ENCODE measurements at places on chromosomes 2 and 18.

- no peak for DNase-seq
These were observed 99.0 kb upstream of the RNF152 start for GRCh38 chr18:61991836-61992235.

GRCh38 chr2:16774091-16774490, 108.5 kb upstream of the CYRIA start:
- DNase-seq, result no peak

GRCh38 chr2:156279446-156280150, 52.9 kb downstream of the NR4A2 start:
- DNase-seq, result no peak

DNA sequence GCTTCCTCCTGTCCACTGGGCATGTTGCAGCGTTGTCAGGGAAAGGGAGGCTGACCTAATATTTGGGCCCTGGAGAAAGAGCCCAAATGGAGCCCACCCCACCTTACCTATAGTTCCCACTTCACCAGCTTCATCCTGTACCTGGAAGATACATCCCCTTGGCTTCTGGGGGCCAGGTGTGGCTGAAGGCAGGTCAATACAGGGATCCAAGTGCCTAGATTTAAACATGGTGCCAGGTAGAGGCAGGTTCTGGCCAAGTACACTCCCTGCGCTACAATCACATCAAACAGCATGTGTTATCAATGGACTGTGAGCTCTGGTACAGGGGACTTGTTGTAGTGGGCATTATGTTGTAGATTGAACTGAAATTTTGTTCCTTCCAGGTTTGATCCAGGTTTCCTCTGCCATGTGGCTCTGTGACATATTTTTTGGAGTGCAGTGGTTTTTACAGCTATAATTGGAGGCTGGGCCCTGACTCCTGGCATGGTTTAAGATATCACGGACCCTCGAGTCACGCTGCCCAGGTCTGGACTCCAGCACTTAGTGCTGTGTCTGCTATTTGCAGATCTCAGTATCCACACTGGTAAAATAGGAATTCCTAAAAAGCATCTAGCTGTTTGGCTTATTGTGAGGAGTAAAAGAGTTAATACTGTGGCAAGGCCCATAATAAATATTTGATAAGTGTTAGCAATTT, 23.8 kb downstream of the MYCN start:
- DNase-seq, result no peak

GRCh38 chr2:25161055-25161781, 7.2 kb downstream of the POMC start:
- DNase-seq, result peak; percentile 58

- no peak for DNase-seq
These were observed 143.9 kb downstream of the NCK2 start for GRCh38 chr2:105888625-105889024.

DNA sequence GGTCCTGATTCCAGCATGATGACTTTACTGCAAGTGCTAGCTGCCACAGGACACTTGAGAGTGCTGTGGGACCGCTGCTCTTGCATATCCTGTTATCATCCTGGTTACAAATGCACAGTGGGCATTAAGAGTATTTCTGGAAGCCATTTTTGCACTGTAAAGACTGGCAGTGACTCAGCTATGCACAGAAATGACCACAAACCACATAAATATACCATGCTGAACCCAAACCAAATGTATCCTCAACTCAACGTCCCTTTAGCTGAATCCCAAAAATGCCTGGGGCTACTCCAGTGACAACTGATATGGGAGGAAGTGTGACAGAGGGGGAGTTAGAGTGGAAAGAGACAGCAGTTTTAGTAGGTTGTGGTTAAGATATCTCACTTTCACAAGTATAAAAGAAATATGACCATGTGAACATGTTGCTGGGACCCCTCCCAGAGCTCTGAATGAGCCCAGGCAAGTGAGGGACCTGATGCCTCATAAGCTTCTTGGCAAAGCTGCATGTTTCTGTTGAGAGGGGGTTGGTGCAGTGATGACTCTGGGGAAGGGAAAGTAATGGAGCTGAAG, 37.3 kb downstream of the RHBDD1 start:
- DNase-seq, result no peak

DNA sequence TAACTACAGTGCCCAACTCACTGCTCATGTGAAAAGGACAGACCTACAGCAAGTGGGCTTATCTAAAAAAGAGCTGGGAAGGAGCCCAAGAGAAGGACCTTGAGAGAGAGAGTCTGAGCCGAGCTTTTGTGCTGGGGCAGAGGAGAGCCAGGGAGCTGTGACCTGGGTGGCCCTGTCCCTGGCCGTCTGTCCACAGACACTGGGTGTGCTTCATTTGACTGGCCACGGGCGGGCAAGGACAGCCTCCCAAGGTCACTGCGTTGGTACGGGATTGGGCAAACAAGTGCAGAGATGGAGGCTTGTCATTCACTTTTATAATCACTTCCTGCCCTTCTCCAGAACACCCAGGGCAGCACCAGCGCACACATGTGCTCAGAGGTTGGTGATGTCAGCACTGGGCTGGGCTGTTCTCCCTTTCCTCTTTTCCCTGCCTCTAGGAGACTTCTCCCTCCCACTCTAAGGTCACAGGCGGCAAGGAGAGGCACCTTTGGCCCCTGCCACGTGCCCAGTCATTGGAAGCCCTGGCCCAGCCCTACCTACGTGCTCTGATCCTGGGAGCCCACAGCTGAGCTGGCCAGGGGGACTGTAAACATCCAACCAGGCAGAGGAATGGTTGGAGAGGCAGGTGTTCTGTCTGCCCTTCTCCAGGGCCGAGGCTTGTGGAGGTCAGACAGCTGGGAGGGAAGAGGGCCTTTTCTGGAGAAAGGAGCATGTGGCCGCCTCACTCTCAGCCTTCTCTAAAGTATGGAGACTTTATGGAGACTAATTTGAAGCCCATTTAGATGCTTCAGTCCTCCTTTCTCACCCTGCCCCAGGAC, 6.4 kb upstream of the PSD4 start:
- no peak for DNase-seq

DNA sequence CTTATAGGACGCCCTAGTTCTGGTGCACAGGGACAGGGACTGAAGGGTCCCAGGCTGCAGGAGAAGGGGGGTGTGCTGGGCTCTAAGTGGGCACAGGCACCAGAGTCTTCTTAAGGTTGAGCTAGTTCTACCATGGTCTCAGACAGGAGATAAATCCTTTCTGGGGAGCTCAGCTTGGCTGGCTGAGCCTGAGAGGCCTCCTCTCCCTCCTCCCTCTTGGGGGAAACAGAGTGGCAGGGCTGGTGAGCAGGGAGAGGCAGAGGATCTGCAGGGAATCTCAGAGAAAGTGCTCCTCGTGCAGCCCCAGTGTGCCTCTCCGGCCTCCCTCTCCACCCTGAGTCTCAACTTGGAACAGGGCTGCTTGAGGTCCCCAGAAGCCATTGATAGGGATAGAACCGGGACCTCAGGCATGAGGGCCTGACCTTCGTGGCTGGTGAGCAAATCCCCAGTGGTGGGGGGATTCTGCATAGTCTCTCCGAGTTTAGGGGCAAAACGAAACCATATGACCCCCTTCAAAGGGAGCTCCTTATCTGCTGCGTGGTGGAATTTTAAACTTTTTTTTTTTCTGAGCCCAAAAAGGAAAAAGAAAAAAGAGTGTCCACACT, 2.0 kb downstream of the GDF7 start:
- no peak for DNase-seq

DNA sequence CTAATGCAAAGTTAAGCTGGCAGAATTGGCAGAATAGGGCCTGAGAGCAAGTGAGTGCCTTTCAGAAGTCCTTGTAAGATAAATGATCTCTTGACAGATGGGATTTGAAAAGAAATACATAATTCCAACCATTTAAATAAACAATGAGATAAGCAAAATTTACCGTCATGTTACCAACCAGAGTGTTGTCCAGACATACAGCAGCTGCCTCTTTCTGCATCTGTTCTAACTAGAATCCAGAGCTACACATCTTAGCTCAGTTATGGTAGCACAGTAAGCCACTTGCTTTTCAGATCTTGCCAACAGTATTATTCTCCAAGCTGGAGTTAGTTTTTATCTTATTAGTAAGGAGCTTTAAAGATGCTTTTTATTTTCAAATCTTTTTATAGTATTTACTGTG, 179.6 kb downstream of the BARD1 start:
- no peak for DNase-seq

DNA sequence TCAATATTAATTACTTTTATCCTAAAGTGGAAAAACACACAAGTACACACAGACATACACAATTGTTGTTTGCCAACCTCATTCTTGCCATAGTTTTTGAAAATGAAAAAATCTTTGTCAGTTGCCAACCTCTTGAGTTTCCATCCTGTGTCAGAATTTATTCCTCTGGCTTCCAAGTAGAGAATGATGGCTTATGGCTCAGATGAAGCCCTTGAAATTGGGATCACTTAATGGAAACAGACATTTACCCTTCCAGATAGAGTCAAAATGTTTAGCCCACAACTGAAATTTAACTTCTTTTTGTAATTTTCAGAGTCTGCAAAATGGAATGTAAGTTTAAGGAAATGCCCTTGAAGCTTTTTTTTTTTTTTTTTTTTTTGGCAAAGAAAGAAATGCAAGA, 321.6 kb upstream of the TNP1 start:
- no peak for DNase-seq

DNA sequence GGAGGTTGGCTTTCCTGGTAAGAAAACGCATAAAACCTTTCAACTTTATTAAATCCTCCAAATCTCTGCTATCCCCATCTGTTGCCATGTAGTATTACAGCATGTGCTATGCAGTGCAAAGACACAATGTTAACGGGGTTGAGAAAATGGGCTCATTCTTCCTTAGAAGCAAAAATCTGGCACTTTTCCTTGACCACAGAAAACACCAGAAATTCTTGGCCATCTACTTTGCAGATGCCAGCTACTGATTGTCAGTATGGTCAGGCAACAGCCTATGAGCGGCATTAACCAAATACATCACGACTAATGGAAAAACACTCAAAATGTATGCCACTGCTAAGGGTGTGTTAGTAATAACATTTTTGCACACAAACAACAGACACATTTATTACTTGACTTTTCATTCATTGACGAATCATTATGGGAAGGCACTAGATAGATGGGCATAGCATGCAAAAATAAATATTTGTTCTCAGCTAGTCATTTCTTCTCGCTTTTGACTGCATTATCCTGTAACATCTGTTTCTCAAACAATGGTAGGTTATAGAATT, 65.2 kb upstream of the CRIM1 start:
- no peak for DNase-seq

- no peak for DNase-seq
These were observed 62.6 kb downstream of the MARCO start for GRCh38 chr2:119004602-119005001.

- DNase-seq, result no peak
These were observed 20.1 kb downstream of the SFT2D3 start for GRCh38 chr2:127721311-127721977.

DNA sequence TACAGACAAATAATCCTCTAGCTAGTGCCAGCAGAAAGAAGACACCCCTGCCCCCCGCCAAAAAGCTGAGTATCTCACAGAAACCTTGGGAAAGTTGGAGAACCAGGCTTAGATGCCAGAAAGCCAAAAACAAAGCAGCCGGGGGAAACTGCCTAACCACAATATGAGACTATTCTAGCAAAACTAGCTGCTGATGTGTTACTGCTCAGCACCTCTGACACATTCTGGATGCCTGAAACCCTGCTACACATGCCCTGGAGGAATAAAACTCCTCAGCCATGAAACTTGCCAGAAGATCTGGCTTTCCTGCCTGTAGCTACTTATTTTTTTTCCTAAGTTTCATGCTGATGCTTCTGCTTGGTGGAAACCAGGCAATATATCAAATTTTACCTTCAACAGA, 122.7 kb upstream of the GCFC2 start:
- no peak for DNase-seq

- no peak for DNase-seq
These were observed 5.5 kb downstream of the CTDSP1 start for GRCh38 chr2:218405086-218405745.

DNA sequence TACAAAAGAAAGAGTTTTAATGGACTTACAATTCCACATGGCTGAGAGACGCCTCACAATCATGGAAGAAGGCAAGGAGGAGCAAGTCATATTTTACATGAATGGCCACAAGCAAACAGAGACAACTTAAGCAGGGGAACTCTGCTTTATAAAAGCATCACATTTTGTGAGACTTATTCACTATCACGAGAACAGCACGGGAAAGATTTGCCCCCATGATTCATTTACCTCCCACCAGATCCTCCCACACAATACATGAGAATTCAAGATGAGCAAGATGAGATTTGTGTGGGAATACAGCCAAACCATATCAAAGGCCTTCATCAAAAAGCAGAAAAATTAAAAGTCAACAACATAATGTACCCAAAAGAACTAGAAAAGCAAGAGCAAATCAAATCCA, 111.0 kb upstream of the RPRM start:
- DNase-seq, result no peak

GRCh38 chr2:235580426-235581157, 86.7 kb downstream of the AGAP1 start:
- DNase-seq, result no peak

DNA sequence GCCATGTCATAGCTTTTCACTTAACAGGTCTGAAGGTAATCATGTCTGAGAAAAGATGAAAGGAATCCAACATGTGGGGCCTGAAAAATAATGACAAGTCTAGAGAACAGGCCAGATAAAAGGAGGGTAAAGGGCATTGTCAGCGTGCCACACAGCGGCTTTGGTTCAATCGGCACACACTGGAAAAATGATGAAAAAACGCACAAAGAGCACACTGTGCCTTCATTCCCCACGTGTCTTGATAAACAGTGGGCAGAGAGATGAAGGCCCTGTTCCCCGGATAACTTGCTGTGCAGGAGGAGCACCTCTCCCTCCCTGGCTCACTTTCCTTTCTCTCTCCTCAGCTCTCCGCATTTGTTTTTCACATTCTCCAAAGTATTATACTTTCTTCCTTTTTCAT, 766.3 kb downstream of the TDRD15 start:
- no peak for DNase-seq

DNA sequence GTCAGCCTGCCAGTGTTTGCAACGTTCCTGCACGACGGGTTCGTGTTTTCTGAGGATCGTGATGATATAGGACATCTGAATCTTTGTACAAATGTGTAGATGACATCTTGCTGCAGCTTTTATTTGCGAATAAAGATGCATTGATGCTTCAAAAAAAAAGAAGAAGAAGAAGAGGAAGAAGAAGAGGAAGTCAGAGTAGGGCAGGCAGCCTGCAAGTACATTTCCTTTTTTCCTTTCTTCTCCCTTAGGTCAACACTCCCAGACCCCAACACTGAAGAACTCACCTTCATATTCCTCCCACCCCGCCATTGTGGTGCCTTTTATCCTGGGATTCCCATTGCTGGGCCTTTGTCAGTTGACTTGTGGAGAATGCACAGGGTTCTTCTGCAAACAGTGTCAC, 91.5 kb downstream of the FHOD3 start:
- no peak for DNase-seq

DNA sequence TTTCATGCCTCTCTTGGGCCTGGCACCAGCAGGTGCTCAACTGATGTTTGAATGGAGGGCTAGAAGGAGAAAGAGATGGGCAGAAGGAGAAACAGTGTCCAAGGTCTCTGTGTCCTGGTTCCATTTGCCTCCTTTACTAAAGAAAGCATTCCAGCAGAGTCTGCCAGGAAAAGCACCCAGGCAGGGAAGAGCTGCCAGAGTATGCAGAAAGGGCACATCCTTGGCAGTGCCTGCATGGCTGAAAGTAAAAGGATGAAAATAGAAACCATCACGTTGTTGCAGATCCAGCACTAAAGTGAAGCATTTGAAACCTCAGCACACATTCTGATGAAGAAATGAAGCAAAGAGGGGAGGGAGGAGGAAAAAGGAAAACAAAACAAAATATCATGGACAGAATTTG, 142.2 kb downstream of the ESCO1 start:
- DNase-seq, result no peak

- no peak for DNase-seq
These were observed 86.5 kb downstream of the INHBB start for GRCh38 chr2:120432293-120432975.

Measured in activated T-cell treated with anti-CD3 and anti-CD28 coated beads for 1 hour (primary cell).